ENCODE measurements at places on chromosomes 12 and 14.

DNA sequence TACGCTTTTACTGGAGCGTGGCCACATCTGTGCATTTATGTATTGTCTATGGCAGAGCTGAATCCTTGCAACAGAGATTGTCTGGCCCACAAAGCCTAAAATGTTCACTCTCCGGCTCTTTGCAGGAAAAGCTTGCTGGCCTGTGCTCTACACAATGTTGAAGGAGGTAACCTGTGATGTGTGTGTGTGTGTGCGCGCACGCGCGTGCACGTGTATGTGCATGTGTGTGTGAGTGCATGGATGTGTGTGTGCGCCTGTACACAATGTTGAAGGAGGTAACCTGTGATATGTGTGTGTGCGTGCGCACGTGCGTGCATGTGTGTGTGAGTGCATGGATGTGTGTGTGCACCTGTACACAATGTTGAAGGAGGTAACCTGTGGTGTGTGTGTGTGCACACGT is 62.7 kb downstream of the RFLNA start:
- no peak for DNase-seq

DNA sequence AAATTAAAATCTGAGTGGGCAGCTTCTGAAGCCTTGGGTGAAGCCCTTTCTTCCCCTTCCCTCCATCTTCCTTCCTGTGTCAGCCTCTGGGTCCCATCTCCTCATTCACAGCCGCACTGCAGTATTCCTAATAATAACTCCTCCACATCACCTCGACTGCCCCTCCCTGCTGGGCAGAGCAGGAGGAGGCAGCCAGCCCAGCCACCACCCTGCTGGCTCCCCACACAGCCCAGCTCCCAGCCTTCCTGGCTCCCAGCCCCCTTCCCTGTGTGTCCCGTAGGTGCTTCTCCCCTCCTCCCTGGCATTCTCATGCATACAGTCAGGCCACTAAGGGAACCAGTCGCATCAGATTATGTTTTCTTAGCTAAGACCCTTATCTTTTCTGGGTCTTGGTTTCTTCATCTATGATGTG is 3.7 kb downstream of the IFFO1 start:
- no peak for DNase-seq

DNA sequence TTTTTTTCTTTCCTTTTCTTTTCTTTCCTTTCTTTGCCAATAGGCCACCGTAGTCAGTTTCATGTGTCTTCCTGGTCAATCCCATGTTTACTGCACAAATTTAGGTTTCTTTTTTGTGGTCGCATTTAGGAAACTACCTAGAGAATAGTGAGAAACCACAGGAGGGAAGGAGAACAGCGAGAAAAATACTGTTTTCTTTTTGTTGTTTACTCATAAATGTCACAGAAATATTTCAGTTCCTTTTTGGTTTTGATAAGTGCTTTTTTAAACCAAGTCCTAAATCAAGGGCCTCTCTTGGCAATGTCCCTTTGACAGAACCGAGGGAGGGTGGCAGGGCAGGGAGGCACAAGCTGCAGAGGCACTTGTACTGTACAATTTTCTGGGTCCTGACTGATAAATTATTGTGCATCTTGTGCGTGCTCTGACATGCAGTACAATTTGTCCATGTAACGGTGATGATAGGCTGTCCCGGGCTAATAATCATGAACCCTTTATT is 326.1 kb downstream of the CACNA1C start:
- DNase-seq: no peak

DNA sequence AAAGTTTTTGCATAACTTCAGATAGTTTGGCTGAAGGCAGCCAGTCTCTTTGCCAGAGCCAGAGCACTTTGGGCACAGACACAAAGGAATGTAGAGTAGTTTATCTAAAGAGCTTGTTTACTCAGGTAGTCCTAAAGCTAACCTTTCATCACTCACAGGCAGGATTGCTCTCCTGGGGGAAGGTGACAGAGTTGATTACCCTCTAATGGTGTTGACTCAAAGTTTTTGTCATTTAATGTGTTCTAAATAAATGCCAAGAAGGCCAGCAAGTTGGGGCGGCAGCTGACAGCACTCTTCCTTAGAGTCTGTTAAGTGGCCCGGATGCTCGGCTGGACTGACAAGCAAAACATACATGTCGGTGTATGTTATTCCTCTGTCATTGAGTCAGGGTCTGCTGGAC is 9.3 kb upstream of the TAS2R46 start:
- no peak for DNase-seq

GRCh38 chr14:20668969-20669368 is 15.4 kb upstream of the RNASE4 start:
- no peak for DNase-seq

DNA sequence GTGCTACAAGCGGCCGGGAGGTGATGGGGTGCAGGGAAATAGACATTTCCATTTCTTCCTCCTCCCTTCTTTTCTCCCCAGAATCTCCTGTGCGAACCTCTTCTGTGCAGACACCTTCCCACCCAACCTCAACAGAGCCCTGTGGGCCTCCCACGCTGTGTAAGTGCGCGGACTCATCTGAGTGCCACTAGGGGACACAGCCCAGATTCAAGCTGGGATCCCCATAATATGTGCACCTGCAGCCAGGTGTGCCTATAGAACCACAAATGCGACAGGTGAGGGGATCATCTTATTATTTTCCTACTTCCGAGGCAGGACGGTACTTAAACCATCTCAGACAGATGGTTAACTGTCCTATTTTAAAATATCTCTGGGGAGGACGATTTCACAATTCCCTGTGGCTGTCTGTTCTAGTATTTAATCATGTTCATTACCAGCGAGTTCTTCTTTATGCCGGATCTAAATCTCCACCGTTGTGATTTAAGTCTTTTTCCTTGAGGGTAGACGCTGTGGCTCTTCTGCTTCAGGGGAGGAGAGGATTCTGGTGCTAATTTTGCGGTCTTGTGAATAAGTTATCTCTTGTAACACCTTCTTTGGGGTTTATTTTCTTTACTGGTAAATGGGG is 17.2 kb upstream of the CACNA1C start:
- DNase-seq: no peak

GRCh38 chr14:73461478-73462047 is 3.2 kb upstream of the NUMB start:
- DNase-seq: no peak

- DNase-seq: peak; percentile 53
Measured at GRCh38 chr12:27549801-27550652, 26.0 kb downstream of the PPFIBP1 start.

DNA sequence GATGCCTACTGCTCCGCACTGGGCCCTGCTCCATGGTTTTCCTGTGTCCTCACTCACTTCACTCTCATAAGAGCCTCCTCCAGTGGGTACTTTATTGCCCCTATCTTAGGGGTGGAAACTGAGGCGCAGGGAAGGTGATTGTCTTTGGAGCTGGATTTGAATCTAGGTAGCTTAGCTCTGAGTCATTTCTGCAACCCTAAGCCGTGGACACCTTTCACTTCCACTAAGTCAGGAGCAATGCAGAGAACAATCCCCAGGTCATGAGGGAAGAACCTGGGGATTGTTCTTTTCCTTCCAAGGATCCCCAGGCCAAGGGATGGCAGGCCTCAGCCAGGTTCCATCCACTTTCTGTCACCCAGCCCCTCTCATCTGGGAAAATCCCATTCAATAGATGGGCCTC is 20.3 kb downstream of the VDR start:
- DNase-seq: no peak

DNA sequence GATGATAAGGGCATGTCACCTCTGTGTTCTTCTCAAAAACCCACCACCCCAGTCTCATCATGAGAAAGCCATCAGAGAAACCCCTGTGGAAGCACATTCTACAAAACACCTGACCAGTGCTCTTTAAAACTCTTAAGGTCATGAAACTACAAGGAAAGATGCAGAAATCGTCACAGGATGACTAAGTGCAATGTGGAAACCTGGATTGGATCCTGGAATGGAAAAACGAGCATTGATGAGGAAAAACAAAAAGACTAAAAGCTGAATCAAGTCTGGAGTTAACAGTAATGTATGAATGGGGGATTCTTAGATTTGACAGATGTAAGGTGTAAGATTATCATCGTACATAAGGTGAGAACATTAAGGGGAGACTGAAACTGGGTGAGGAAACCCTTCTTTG is 211.0 kb downstream of the TBX5 start:
- no peak for DNase-seq

- DNase-seq: no peak
Measured at GRCh38 chr14:74065746-74066575, 18.3 kb downstream of the ALDH6A1 start.

DNA sequence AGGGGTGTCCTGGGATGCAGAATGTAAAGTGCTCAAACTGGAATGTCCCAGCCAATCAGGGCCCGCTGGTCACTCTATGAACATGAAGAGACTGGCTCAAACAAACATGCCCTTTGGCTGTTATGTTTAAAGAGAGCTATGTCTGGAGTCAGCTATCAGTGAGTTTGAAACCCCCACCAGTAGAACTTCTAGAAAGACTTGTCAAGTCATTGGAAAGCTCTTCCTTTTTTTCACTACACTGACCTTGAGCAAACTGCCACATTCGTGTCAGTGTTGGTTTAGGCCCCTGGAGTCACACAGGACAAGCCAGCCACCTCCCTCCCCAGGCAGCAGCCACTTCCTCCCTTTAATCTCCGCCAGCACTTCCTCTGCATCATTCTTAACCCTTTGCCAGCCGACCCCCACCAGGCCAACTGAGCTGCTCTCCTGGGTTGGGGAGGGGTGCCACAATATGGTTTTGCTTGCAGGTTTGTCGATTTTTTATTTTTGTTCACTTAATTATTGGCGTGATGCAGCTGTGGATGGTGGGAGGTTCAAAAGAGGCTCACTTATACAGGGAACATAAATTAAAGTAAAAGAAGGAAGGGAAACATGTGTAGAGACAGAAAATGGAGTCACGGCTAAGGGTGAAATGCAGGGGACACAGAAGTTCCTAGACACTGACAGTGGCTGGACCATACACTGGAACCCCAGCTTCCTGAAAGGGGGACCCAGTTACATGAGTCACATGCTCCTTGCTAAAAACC is 25.3 kb downstream of the CMKLR1 start:
- DNase-seq: no peak

DNA sequence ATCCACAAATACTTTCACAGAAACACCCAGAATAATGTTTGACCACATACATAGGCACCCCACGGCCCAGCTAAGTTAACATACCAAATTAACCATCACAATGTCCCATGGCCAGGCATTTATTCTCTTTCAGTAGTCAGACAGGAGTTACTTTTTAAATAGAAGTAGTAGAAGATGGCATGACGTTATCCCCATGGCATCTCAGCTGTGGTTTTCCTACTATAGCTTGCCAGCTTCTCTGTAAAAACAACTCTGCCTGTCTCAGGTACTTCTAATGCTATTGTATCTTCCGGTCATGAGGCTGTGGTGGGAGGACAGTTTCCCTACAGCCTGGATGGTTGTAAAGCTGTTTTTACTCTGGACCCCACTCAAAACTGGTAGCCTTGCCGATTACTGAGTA is 19.3 kb downstream of the CTSG start:
- no peak for DNase-seq

DNA sequence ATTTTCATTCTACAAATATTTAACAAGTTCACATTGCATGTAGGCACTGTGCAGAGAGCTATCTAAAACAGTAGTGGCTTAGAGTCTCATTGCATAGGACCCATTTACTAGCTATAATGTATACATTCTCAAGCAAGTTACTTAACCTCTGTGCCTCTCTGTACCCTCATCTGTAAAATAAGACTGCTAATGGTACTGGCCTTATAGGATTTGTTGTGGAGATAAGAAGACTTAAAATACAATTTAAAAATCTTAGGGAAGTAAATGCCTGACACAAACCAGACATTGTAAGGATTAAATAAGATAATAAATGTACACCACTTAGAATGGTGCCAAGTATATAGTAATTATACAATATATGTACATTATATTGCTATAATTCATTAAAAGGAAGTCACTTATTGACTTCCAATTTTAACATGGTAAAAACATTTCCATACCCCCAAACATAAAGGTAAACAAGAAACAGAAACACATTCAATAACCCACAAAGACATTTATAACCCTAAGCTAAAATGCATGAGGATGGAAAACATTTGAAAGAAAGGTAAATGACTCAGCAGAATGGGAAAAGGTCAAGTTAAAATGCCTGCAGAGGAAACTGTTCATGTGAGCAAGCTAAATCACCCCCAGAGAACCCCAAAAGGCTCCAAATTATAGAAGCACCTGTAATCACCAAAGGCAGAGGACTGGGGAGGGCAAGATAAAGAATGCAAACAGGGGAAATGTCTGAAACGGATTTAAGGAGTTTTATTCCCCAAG is 30.8 kb downstream of the RPS6KA5 start:
- DNase-seq: no peak

GRCh38 chr12:53766881-53767280 is 15.1 kb upstream of the CISTR start:
- DNase-seq: no peak

DNA sequence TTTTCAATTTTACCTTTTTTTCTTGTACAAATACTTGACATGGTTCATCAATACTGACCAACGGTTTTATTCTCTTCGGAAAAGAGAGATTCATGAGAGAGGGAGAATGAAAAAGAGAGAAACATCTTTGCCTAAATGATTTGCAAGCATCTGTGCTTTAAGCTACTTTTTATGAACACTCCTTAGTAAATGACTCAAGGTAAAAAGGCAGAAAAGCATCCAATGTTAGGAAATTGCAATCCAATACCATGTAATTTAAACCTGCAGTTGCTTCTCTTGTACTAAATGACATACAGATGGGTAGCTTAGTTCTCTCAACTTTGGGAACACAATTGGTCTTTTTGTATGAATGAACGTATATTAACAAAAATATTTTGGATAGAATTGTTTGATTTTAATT is 46.1 kb downstream of the MSRB3 start:
- DNase-seq: no peak

DNA sequence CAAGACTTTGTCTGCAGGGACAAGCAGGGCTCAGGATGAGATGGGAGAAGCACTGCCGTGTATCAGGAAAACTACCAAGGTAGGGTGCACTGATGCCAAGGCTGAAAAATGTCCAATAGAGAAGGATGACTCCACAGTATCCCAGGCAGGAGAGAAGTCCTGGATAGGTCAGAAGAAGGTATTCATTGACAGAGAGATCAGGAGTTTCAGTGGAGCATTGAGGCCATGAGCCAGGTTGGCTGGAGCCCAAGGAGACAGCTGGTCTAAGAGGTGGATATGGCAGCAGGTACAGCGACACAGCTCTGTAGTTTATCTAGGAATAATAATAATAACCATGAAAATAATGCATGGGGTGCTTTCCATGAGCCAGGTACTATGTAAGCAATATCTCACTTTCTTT is 180.9 kb downstream of the EXOC5 start:
- DNase-seq: no peak

DNA sequence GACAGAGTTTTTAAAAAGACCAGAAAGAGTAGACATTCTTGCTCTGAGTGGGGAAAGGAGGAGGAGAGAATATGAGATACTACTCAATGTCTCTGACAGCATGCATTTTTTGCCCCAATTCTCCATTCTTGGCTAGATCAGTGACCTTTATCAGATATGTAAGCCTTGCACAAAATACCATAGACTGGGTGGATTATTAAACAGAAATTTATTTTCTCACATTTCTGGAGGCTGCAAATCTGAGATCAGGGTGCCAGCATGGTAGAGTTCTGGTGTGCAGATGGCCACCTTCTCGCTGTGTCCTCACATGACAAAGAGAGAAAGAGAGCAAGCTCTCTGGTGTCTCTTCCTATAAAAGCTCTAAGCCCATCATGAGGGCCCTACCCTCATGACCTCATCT is 38.6 kb downstream of the ANKS1B start:
- no peak for DNase-seq

- no peak for DNase-seq
Measured at GRCh38 chr12:58925111-58925611, 4.9 kb upstream of the LRIG3 start.
